ENCODE measurements at places on chromosomes 3 and 15.

DNA sequence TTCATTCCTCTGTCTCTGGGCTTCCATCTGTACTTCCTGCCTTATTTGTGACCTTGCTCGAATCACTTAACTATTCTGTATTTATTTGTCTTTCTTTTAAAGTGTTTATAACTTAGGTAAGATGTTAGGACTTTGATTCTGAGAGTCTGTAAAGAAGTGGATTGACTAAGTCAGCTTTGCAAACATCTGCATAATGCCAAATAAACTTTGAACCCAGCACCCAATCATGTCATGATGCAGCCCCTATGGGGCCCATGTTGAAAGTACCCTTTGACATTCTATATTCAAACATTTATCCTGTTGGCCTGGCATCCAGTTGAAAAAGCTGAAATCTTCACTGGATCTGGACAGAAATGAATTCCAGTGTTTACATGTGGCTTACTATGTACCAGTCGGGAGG, 3.8 kb upstream of the MYRIP start:
- DNase-seq = no peak

DNA sequence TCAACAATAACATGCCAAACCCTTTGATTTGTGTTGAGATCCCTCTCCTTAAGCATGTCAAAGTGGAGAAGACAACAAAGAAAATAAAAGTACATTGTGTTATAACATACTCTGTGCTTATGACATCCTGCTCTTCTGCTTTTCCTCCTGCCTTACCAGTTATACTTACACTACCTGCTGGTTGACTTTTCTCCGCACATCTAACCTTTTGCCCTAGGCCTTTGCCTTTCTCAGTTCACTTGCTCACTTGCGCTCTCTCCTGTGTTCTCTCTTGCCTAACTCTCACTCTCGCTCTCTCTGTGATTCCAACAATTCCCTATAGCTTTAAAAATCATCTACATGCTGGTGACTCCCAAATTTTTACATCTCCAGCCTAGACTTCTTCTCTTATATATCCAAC, 5.7 kb downstream of the DNAH12 start:
- DNase-seq = no peak

GRCh38 chr3:106640353-106640752, 736.9 kb upstream of the CCDC54 start:
- no peak for DNase-seq

GRCh38 chr3:169278092-169278491, 385.4 kb downstream of the MECOM start:
- DNase-seq = no peak

DNA sequence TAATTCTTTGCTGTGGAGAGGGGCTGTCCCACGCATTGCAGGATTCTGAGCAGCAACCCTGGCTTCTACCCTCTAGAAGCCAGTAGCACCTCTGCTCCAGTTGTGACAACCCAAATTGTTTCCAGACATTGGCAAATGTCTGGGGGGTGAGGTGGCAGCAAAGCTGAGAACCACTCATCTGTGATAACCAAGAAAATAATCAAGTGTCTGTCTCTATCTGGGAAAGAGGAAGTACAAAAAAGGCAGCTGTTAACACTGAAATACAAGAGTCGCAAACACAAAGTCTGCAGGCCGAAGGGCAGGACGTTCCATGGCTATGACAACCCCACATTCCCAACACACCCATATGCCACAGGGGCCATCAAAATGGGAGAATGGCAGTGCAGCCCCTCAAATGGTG, 42.2 kb upstream of the GNB5 start:
- no peak for DNase-seq

DNA sequence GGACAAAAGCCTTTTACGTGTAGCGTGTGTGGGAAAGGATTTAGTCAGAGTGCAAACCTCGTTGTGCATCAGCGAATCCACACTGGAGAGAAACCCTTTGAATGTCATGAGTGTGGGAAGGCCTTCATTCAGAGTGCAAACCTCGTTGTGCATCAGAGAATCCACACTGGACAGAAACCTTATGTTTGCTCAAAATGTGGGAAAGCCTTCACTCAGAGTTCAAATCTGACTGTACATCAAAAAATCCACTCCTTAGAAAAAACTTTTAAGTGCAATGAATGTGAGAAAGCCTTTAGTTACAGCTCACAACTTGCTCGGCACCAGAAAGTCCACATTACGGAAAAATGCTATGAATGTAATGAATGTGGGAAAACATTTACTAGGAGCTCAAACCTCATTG, 10.5 kb downstream of the ZNF35 start:
- DNase-seq = no peak

DNA sequence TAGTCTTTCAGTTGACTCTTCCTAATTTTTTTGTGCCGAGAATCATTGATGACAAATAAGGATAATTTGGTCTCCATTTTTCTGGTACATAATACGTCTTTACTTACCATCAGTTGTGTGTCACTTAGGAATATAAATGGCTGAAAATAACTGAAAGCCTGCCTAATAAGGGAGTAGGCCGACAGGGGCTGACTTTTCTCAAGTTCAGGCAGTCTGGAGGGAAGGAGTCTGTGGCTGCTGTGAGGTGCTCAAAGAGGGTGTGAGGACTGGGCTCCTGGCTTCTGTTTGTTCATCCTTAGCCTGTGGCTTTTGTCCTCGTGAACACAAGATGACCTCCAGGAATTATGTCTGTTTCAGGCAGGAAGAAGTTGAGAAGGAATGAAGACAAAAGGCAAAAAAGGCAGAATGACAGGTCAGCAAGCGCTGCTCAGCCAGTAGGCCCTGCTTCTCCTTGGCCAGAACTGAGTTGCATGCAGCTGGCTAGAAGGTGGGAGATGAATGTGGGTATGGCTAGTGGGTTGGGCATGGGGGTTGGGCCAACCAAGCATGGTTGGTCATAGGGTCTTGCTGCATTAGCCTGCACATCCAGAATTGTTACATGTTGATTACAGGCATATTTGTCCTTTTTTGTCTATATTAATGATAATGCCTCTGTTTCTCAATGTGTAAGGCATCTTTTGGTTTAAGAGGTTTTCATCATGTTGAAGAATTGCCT, 29.2 kb downstream of the IGF1R start:
- DNase-seq = no peak

DNA sequence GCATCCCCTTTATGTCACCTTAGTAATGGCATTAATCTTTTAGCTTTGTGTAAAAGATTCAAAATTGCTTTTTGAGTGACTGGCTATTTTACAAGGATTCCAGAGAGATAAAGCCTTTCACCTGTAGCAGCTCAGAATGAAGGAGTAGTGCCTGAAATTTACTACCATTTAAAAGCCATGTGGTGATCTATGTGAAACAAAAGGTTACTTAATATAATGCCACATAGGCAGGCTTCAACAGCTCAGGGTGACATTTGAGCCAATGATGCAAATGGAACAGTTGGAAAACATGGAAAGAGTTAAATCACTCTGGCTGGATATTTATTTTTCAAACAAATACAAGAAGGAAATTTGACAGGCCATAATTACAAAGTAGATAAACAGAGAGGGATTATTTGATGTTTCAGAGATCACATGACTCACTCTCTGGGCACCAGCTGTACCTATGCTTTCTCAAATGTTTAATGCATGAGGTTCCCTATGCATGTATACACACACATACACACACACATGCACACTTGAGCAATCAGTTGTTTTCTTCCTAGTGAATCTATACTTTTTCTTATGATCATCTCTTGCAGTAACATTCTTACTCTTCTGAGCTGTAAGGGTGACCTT, 171.5 kb downstream of the ZMAT3 start:
- DNase-seq = no peak

DNA sequence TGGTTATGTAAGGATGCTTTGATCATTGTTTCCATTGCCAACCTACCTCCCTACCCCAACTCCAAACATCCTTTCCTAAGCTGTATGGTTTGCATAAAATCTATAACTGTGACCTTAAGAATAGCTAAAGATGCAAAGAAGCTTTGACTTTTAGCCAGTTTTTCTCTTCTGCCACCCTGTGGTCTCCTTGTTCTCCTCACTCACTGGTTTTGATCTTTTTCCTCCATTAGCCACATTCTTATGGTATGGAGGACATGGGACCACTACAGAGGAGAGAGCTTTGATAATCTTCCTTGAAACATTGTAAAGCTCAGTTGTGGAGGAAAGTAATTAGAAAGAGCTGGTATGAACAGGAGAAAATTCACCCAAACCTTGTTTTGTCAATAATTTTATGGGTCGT, 115.9 kb downstream of the NEK11 start:
- no peak for DNase-seq

GRCh38 chr3:186002884-186003472, 65.2 kb upstream of the TRA2B start:
- DNase-seq = no peak

DNA sequence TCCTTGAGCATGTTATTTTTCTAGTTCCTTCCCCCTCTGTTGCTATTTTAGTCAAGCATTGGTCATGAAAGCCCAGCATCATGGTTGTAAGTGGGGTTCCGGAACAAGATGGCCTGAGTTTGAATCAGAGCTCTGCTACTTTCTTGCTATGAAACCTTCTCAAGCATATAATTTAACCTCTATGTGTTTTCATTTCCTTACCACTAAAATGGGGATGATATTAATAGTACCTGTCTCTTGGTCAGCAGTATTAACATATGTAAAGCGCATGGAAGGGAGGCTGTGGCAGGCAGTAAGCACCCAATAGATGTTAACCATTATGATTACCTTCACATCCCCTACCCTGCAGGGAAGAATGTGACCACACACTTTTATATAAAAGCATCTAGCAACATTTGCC, 14.3 kb upstream of the SPRED1 start:
- no peak for DNase-seq

DNA sequence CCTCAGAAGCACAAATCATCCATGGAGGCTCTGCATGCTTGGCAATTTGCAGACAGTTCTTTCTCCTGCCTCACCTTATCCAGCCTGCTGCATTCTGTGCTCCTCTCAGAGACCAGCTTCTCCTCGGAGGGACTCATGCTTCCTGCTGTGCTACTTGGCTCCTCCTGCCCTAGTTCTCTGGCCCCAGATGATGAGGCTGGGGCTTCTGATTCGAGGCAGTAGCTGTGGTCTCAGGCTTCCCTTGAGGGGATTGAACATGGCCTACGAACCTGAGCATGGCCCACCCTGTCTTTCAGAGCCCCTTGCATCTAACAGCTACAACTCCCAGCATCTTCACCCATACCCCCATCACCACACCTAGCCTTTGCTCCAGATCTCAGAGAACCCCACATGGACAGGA, 6.7 kb downstream of the VIPR1 start:
- DNase-seq = no peak

GRCh38 chr15:91257746-91258414, 157.8 kb downstream of the SV2B start:
- DNase-seq = no peak

GRCh38 chr15:31295658-31296057, 31.0 kb upstream of the KLF13 start:
- DNase-seq = no peak

GRCh38 chr15:56047354-56047753, 53.9 kb upstream of the NEDD4 start:
- DNase-seq = no peak

GRCh38 chr15:99447497-99448371, 118.0 kb upstream of the MEF2A start:
- DNase-seq = no peak

DNA sequence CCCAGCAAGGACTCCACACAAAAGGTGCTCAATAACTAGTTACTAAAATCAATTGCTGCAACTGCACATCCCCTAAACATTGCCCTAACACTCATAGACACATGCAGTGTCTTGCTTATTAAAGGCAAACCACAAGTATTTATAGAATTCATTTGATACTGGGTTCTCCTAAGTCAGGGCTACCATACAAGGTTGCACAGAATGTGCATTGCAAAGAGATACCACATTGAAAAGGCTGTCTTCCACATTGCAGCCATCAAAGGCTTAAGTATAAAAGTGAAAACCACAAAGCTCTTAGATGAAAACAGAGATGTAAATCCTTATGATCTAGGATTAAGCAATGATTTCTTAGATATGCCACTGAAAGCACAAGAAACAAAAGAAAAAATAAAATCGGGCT, 33.6 kb upstream of the TOPAZ1 start:
- DNase-seq = no peak

GRCh38 chr15:67300266-67301025, 45.9 kb downstream of the IQCH start:
- DNase-seq = no peak

- DNase-seq = no peak
Measured at GRCh38 chr3:133074977-133075376, 36.8 kb downstream of the TMEM108 start.

DNA sequence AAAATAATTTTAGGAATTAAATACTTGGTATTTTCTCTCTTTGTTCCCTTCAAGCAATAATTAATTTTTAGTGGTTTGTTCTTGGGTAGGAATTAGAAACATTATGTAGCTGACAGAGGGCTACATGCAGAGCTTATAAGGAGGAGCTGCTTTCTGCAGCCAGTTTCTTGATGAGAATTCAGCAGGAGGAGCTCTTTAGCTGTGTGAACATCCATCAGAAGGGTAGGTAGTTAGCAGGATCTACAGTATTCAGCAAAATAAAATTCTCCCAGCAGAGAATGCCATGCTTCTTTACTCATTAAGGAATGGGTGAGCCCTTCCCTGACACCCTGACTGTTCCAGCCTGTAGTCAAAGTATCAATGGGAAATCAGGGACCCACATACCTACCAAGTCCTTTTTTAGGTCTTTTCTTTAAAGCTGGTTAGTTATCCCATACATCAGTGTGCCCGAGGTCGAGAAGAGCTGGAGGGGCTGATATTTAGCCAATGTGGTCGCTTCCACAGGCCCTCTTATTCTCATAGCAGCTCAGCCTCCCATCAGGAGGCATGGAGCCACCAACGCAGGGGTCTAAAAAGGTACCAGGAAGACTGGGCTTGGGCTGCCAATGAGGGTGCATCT, 54.0 kb downstream of the KCNAB1 start:
- no peak for DNase-seq

GRCh38 chr3:167700046-167700445, 34.6 kb downstream of the PDCD10 start:
- no peak for DNase-seq

DNA sequence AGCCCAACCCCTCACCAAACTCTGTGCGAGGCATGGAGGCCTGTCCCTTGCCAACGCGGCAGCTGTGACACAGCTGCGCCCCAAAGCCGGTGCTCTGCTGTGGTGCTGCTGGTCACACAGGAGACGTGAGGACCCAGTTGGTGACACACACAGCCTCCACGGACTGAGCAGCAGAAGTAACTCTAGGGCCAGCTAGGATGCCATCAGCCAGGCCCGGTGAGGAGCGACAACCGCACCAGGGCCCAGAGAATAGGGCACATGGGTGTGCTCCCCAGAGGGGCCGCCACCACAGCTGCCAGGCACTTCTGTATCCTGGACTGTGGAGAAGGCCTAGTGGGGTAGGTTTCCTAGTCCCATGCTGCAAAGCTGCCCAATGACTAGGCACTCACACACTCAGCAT, 10.7 kb downstream of the ZXDC start:
- DNase-seq = no peak

- DNase-seq = no peak
Measured at GRCh38 chr3:151331696-151332095, 2.3 kb upstream of the P2RY13 start.

- DNase-seq = no peak
Measured at GRCh38 chr3:474828-475227, 278.3 kb downstream of the CHL1 start.

- DNase-seq = no peak
Measured at GRCh38 chr3:55543181-55543614, 56.1 kb upstream of the WNT5A start.

GRCh38 chr3:182971637-182972036, 8.7 kb downstream of the DCUN1D1 start:
- DNase-seq = no peak
